ENCODE measurements at places on chromosomes 16 and 17.

GRCh38 chr17:75637551-75637950 lies 4.3 kb downstream of the SMIM5 start:
- no peak for DNase-seq

DNA sequence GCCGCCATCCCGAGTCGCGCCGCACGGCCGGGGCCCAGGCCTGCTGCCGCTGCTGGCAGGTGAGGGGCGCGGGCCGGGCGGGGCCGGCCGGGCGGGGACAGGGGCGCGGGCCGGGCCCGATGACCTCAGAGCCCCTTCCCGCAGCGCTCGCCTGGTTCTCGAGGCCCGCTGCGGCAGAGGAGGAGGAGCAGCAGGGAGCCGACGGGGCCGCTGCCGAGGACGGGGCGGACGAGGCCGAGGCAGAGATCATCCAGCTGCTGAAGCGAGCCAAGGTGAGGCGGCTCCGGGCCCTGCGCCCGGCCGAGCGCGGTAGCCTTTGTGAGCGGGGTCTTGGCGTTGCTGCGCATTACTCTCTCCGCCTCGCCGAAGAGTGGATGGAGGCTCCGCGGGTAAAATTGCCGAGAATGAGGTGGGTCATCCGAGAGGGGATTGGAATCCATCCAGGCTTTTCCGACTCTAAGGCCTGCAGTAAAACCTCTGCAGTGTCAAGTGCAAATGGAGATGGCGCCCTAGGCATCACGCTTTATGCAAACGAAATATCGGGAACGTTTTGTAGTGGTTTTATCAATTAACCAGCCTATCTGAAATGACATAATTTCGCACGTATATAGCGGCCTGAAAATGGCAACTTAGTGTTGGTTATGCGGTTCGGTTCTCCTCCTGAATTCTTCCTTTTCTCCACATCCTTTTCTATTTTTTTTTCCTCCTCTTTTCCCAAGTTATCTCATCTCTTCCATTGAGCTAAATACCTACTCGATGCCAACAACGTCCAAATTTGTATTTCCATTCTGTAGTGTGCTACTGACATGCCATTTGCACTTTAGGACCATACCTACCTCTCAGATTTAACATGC lies 577 bp downstream of the TTC19 start:
- DNase-seq = peak; percentile 60

- no peak for DNase-seq
Observed at GRCh38 chr16:49833796-49834530, 21.9 kb downstream of the ZNF423 start.

- DNase-seq = peak; percentile 70
Observed at GRCh38 chr16:85615014-85615851, 2.1 kb downstream of the GSE1 start.

DNA sequence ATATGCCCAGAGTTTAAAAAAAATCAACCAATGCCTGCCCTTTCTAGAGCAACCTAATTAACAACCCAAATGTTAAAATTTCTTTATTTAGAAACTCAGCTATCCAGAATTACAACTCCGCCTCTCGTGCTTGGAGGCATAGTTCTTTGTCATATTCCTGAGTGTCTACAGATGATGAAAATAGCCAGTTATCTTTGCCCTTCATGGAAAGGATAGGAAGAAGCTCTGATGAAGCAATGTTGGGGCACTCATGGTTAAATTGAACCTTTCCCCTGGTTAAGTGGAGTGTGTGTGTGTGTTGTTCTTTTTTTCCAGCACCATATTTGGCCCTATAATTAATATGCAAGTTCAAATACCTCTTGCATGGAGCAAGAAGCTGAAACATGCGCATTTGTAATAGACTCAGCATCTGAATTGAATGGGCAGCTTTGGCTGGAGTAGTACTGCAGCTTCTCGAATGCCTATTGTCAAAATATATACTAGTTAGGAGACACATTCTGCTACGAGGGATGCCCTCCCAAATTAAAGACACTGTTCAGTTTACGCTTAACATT lies 506.2 kb downstream of the WWOX start:
- DNase-seq = no peak

- no peak for DNase-seq
Observed at GRCh38 chr17:66002812-66003211, 189.1 kb downstream of the CEP112 start.

DNA sequence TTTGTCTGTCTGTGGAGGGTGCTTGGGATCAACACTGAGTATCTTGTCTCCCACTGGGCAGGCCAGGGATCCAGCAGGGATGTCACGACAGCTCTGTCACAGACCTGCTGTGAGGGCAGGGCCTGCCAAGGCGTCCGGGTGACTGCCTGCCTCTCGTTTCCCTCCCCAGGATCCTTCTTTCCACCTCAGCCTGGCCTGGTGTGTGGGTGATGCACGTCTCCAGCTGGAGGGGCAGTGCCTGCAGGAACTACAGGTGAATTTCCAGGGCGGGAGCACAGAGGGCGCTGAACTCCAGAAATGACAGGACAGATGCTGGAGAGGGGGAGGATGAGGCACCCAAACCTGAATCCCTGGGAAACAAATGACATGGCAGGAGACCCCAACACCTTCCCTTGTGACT lies 6.8 kb upstream of the MMP15 start:
- no peak for DNase-seq

GRCh38 chr17:73592501-73592961 lies 51.7 kb downstream of the SDK2 start:
- DNase-seq = peak; percentile 37

DNA sequence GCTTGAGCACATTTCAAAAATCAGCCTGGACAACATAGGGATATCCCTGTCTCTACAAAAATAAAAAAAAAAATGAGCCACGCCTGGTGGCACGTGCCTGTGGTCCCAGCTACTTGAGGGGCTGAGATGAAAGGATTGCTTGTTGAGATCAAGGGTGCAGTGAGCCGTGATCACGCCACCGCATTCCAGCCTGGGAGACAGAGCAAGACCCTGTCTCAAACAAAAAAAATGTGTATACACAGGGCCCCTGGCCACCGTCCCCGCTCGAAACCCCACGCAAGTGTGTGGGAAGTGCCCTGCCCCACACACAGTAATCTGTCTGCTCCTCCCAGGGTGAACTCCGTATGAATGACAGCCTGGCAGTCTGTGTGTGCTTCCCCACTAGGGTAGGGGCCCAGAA lies 93.0 kb upstream of the RPL38 start:
- no peak for DNase-seq

- DNase-seq = no peak
Observed at GRCh38 chr17:11372692-11373091, 131.7 kb downstream of the SHISA6 start.

- peak; percentile 80 for DNase-seq
Observed at GRCh38 chr17:27651411-27652345, 20.7 kb downstream of the LGALS9 start.

DNA sequence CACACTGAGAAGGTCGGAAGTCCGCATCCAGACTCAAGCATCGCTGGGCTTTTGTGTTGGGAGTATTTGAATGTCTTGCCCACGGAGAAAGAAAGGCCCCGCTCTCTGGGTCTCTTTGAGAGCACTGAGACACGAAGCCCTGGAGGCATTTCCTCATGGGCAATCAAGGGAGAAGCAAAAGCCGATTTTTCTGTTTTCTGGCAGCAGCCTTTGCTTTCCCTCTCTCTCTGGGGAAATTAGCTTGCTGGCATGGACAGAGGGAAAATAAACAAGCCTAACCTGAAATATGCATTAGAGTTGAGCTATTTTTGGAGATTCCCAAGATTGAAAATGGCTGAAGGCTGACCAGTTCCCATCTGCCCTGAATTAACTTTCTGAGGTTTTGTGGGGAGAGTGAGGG lies 238.7 kb downstream of the HAPSTR1 start:
- DNase-seq = no peak

DNA sequence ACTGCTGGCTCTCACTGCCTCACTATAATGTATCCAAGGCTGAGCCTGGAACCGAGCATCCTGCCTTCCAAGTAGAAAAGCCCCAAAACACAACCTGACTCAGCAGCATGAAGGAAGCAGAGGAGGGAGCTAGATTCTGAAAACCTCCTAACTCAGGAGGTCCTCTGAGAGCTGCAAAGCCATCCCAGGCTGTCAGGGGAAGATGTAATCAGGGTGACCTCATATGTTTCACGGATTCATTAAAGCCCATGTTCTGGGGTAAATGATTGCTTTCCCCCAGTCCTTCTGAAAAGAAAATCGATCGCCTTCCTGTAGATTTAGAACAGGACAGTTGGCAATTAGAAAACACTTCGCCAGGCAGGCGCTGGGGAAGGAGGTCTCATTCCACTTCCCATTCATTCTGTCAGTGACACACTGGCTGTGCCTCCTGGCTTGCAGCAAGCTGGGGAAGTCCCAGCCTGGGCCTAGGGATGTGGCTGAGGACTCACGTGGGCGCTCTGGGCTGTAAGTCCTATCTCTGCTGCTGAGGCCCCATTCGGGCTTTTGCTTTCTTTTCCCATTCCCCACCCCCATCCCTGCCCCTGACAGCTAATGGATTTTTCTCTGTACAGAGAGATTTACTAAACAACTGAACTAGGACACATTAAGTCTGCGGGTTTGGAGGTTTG lies 75.7 kb upstream of the TMEM132E start:
- peak; percentile 21 for DNase-seq

DNA sequence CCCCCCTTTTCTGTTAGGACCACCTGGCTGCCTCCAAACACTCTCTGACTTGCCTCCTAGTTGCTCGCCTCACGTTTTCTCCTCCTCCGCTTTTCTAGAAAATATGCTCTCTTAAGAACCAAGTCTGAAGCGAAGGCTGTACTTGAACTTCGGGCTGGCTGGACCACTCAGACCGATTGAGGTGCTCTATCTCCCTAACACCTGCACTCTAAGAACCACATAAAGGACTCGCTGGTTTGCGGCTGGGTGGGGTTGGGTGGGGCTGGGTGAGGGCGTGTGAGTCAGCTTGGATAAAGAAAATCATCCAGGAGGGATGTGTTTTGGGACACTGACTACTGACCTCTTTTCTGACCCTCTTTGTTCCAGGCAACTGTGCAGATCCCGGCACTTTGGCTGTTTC lies 22.9 kb upstream of the TMEM220 start:
- DNase-seq = no peak

DNA sequence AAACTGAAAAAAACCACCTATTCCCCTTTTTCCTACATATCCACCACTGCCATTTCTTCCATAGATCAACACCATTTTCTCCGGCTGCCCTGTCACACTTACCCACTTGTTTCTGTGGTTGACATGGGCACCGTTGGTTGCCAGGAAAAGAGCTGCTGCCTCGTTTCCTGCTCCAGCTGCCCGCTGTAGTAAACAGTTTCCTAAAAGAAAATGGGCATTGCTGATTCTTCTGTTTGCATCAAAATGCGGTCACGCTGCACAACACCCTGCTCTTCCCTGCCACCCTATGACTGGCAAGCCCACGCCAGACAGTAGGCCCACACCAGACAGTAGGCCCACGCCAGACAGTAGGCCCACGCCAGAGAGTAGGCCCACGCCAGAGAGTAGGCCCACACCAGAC lies 46.3 kb downstream of the CYB5D2 start:
- DNase-seq = no peak

GRCh38 chr16:82252582-82252981 lies 82.6 kb upstream of the MPHOSPH6 start:
- DNase-seq = no peak

- DNase-seq = no peak
Observed at GRCh38 chr17:82195675-82196672, 16.7 kb downstream of the CCDC57 start.

DNA sequence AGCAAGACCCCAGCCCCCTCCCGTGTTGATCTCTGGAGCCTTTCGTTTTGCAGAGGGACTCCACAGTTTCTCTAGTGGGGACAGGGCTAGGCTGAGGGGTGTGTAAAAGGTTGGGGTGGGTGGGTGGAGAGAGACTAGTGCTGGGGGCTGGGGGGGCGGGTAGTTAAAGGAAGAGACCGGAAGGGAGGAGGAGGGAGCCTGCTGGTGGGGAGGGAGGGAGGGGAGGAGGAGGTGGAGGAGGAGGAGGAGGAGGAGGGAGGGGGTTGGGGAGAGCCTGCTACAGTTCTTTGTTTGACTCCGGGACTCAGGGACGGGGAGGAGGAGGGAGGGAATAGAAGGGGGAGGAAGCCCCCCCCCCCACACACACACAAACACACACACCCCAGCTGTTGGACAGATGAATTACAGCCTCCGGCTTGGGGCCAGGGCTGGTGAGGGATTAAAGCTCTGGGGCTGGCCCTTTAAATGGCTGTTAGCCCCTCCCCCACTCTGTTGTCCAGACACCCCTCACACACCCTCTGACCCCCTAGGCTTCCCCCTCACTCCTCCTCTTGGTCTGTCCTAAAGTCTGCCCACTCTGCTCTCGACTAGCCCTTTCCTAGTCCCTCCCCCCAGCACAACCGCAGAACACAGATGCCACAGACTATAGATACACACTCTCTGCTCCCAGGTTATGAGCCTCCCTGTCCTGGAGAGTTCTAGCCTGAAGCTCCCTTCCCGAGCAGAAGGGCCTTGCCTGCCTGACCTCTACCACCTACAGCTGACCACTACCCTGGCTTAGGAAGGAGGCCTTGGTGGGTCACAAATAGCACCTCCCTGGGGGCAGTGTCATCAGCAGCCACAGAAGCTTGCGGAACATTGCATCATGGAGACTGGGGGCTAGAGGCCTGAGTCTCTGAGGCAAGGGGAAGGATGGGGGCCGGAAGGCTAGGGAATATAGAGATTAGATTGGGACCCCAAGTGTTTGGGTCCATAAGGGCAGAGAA lies 4.4 kb downstream of the KDM6B start:
- peak; percentile 59 for DNase-seq

DNA sequence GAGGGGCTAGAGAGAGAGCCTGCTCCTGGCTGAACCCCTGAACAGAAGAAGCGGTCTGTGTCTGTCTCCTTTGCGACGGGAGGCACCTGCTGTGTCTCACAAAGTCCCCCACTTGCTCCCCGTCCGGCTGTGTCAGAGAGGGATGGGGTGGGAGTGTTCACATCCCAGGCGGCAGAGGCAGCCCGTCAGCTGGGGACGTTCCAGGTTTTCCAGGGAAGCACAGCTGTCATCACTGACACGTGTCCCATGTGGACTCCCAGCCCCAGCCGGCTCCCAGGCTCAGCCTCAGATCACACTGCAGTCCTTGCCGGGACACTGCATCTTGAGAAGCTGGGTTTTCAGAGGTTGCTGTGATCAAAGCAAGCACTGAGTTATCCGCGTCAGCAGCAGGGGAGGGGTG lies 1.6 kb downstream of the TELO2 start:
- no peak for DNase-seq

DNA sequence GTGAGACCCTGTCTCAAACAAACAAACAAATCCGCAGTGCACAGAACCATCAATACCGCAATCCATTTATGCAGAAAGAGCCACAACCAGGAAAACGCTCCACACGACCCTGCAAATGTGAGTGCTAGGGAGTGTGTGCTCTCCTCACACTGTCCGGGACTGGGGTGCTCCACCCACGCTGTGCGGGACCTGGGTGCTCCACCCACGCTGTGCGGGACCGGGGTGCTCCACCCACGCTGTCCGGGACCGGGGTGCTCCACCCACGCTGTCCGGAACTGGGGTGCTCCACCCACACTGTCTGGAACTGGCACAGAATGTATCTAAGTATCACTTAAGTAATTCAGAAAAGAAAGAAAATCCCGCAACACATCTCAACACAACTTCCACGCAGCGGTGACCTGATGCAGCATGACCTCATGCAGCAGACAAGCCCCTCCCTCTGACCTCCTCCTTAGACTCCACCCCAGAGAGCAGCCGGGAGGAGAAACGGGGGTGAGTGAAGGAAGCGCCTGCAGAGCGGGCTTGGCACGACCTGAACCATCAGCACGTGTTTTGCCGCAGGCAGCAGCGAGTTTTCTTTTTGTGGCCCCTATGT lies 38.5 kb downstream of the ZNF276 start:
- no peak for DNase-seq

GRCh38 chr17:33377837-33378595 lies 84.9 kb upstream of the ASIC2 start:
- DNase-seq = no peak

- DNase-seq = no peak
Observed at GRCh38 chr16:14427371-14427948, 202.6 kb downstream of the PARN start.
